ENCODE measurements at places on chromosomes 7 and 10. TPM values are rescaled to one million over a fixed set of nuclear protein-coding genes. Genes with fewer than 3 reads are reported as not detected.

GRCh38 chr7:128728598-128728997 is 10.6 kb upstream of the CALU start:
- H3K4me3 ChIP-seq, result no peak overlapping the region
- peaks cover 2% of the 10 kb centered on the region for H3K4me1 ChIP-seq
- H3K36me3 ChIP-seq, result peaks cover 11% of the 10 kb centered on the region
- no peak overlapping the region for H3K27ac ChIP-seq
- no peak for DNase-seq

DNA sequence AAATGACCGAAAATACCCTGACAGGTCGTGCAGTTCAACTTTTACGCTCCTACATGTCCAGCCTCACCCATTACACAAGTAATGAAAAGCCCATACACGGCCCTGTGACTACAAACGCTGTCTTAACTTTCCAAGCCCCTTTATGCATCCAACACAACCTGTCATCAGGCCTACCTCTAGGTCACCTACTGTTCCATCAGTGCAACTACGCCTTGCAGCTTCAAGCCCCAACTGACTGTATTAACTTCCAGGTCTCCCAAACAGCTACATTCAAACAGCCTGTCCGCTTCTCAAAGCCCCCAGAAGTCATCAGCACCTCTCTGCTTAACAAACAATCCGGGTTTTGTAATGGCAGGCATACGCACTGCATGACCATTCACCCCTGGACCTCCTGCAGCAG is 19.2 kb downstream of the ZNF107 start:
- H3K27ac ChIP-seq, result peak overlapping the region; percentile 14
- DNase-seq, result no peak
- peaks cover 14% of the 10 kb centered on the region for H3K36me3 ChIP-seq
- H3K4me1 ChIP-seq, result peaks cover 12% of the 10 kb centered on the region

DNA sequence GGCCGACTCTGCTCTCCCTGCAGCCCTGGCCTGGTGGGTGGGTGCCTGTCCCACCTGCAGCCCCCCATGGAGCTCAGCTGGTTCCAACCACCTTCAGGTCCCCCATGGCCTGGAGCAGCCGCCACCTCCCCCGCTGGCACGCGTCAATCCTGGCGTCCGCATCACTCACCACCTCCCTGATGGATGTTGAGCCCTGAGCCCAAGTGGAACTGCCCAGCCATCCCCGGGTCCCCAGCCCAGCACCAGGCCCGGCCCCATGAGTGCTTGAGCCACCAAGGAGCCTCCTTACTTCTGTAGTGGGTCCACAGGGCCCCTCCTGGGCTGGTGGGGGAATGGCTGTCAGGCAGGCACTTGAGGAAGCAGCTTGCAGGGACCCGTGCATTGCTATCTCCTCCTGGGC is 14.6 kb downstream of the AGAP3 start:
- peaks cover 7% of the 10 kb centered on the region for H3K4me1 ChIP-seq
- no peak overlapping the region for H3K4me3 ChIP-seq
- H3K27me3 ChIP-seq, result no peaks in the 10 kb centered on the region
- H3K27ac ChIP-seq, result no peak overlapping the region

DNA sequence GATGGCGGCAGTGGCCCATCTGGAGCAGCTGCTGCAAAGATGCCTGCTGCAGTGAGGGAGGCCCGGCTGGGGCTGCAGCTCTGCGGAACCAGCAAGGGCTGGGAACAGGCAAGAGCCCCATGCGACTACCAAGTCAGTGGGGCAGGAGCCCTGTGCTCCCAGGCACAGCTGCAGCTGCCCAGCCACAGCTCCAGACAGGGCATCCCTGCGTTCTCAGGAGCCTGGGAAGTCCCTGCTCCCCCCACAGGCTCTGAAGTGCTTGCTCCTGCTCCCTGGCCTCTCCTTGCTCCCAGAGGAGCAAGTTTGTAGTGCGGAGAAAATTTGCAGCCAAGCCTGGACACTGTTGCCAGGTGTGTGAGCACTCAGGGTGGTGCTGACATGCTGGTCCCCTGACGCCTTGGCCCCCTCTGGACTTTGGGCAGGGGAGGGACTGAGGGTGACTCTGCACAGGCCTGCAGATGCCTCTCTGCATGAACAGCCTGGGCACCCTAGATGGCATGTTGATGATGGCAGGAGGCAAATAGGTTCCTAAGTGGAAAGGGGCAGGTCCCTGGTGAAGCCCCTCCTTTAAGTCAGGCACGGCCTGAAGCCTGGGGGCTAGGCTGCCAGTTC is 105.6 kb downstream of the LYZL1 start:
- H3K4me3 ChIP-seq, result no peak overlapping the region
- H3K27ac ChIP-seq, result no peak overlapping the region
- peaks cover 52% of the 10 kb centered on the region for H3K27me3 ChIP-seq
- no peak for DNase-seq
- H3K36me3 ChIP-seq, result no peaks in the 10 kb centered on the region

GRCh38 chr7:148362541-148362940 is 228.0 kb upstream of the C7orf33 start:
- no peaks in the 10 kb centered on the region for H3K4me1 ChIP-seq
- H3K27ac ChIP-seq, result no peak overlapping the region
- peaks cover 7% of the 10 kb centered on the region for H3K27me3 ChIP-seq
- no peak overlapping the region for H3K4me3 ChIP-seq

DNA sequence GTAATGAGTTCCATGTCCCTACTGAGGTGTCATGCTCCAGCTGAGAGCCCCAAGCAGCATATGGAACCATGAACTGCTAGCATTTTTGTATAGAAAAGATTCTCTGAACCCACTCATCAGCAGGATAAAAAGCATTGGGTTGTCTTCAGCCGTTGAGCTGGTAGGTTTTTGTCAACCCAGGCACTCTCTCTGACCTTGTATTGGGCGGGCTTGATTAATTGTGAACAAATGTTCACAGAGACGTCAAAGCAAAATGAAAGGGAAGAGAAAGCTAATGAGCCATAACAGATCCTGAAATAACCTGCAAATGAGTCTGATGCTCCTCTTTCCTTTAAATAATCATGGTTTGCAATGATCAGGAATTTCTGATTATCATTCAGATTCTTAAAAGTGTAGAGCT is 924.7 kb upstream of the CELF2 start:
- no peak overlapping the region for H3K4me3 ChIP-seq
- H3K27me3 ChIP-seq, result no peaks in the 10 kb centered on the region
- H3K4me1 ChIP-seq, result no peaks in the 10 kb centered on the region

DNA sequence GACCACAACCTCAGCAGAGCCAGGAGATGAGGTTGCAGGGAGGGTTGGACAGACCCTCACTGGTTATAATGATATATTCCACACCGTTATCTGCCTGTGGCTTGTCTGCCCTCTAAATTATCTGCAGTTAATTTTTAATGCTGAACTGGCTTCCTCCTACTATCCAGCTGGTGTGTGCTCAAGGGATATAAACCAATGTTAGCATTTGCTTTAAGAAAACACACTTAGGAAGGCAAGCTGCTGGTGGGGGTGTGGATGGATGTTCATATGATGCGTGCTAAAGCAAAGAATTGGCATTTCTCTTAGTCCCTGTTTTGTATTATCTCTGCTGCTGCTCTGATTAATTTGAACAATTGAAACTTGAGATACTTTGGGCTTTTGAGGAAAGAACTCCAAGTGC is 132.2 kb upstream of the NPVF start:
- H3K4me3 ChIP-seq, result no peak overlapping the region
- H3K4me1 ChIP-seq, result no peaks in the 10 kb centered on the region
- peaks cover 4% of the 10 kb centered on the region for H3K36me3 ChIP-seq
- H3K27me3 ChIP-seq, result peaks cover 57% of the 10 kb centered on the region
- H3K27ac ChIP-seq, result no peak overlapping the region

- H3K27me3 ChIP-seq, result peaks cover 50% of the 10 kb centered on the region
- H3K27ac ChIP-seq, result no peak overlapping the region
- H3K36me3 ChIP-seq, result no peaks in the 10 kb centered on the region
- no peaks in the 10 kb centered on the region for H3K4me1 ChIP-seq
- H3K4me3 ChIP-seq, result no peak overlapping the region
Measured at GRCh38 chr10:100878291-100878910, 34.4 kb upstream of the SLF2 start.

DNA sequence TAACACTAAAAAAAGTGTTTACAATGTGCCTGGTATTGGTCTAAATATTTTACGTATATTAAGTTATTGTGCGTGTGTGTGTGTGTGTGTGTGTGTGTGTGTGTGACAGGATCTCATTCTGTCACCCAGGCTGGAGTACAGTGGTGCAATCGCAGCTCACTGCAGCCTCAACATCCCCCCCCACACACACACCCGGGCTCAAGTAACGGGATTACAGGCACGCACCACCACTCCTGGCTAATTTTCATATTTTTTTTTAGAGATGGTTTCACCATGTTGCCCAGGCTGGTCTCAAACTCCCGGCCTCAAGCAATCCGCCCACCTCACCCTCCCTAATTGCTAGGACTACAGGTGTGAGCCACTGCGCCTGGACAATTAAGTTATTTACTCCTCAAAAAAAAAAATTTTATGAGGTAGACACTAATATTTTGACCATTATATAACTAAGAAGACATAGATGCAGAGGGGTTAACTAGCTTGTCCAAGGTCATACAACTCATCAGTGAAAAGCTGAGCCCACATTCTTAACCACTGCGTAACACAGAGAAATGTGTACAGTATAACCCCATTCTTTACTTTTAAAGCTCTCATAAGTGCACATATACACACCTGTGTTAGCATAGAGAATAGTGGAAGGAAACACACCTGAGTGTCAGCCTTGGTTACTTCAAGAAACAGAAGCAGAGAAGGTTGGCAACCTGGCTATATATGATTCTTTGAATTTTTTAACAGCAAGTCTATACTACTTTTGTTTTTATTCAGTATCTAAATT is 35.0 kb downstream of the DNAJC12 start:
- no peak for DNase-seq
- H3K4me3 ChIP-seq, result no peak overlapping the region
- peaks cover 6% of the 10 kb centered on the region for H3K27me3 ChIP-seq
- H3K4me1 ChIP-seq, result peaks cover 2% of the 10 kb centered on the region

DNA sequence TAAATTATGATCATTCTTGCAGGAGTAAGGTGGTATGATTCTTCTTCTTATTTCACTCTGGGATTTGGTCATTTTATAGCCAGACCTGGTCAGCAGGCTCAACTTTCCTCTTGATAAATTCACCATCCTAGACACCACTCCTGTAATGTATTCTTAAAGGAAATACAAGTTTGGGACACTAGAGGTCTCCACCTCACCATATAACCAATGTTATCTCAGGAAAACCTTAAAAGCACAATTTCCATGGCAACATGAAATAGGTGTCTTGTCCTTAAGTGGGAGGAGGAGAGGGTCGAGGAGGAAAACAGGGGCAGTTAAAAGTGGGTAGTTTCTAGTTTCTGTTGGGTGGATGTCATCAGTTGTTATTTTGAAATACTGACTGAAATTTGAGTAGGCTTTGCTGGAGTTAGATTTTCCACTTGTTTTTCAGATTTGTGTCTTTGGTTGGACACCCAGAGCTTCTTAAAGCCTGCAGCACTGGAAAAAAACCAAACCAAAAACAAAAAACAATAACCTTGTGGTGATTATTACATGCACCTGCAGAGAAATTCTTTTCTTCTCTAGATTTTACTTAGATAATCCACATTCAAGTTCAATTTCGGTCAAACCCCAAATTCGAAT is 163.1 kb downstream of the PRKCQ start:
- DNase-seq, result no peak
- no peaks in the 10 kb centered on the region for H3K36me3 ChIP-seq
- no peak overlapping the region for H3K4me3 ChIP-seq

GRCh38 chr10:132185601-132186487 is 904 bp upstream of the DPYSL4 start:
- H3K27ac ChIP-seq, result no peak overlapping the region
- peaks cover 48% of the 10 kb centered on the region for H3K27me3 ChIP-seq
- peak overlapping the region; percentile 81 for H3K4me3 ChIP-seq
- H3K4me1 ChIP-seq, result peaks cover 2% of the 10 kb centered on the region
- H3K36me3 ChIP-seq, result peaks cover 2% of the 10 kb centered on the region

DNA sequence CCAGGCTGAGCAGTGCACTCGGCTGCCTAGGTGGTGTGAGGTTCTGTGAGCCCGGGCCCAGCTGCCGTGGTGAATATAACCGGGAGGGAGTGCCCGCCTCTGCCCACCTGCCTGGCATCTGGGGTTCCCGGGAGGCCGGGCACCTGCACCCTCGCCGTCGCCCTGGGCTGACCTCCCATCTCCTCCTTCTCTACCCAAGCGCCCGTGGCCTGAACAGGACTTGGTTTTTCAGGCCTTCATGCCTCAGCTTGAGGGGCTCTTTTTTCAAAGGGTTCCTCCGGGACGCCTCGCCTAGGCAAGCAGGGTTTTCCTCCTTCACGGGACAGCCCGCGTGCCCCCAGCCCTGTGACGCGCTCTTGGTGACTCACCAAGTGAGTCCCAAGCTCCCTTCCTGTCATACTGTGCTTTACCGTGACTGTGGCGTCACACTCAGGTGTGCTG is 9.9 kb downstream of the INPP5A start:
- no peak for DNase-seq
- peaks cover 42% of the 10 kb centered on the region for H3K4me1 ChIP-seq
- H3K27me3 ChIP-seq, result no peaks in the 10 kb centered on the region
- peaks cover 2% of the 10 kb centered on the region for H3K36me3 ChIP-seq
- H3K27ac ChIP-seq, result peak overlapping the region; percentile 54

PLAC9 gene
- total RNA-seq, result not detected

DRGX gene
- not detected for total RNA-seq

CBX3 gene
- 102 TPM for total RNA-seq

CNTNAP2 gene
- not detected for total RNA-seq

HOXA1 gene
- total RNA-seq, result 0.72 TPM

PODXL gene
- total RNA-seq, result 1.1 TPM

All from T-helper 17 cell (primary cell).